ENCODE measurements at places on chromosomes 2 and 18.

- DNase-seq: no peak
These were observed 275.3 kb downstream of the RAD51AP2 start for GRCh38 chr2:17242813-17243485.

DNA sequence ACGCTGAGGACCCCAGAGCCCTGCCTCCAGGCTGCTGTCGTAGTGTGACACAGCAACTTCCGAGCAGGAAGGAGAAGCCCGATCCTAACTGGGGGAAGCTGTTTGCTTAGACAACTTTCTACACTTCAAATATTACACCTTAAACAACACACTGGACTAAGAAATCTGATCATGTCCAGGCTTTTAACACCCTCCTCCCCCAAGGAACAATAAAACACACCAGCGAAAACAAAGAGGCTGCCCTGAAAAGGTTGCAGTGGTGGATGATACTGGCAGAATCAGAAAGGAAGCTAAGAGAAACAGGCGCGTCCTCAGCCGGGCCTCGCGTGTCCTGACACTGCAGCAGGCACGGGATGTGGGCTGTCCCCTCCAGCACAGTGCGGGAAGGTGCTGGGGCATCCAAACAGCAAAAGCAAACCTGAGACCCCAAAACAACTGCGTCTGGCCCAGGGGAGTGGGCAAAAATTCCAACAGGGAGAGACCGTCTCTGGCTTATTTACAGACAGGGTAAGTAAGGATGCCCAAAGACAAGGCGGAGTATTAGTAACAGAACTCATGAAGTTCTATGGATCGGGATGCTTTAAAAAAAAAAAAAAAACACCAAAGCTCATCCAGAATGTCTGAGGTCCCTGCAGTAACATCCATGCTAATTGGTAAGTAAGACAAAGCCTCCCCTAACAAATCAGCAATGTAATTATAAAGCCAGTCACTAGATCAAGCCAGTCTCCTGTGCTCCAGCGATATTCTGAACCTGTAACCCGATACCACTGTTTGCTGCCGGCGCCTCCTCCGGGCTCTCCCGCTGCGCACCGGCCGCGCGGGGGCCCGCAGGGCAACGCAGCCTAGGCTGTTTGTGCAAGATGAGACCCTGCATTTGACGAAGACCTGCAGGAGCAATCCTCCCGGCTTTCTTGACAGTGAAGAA is 9.0 kb downstream of the SERTAD2 start:
- DNase-seq: peak; percentile 20

DNA sequence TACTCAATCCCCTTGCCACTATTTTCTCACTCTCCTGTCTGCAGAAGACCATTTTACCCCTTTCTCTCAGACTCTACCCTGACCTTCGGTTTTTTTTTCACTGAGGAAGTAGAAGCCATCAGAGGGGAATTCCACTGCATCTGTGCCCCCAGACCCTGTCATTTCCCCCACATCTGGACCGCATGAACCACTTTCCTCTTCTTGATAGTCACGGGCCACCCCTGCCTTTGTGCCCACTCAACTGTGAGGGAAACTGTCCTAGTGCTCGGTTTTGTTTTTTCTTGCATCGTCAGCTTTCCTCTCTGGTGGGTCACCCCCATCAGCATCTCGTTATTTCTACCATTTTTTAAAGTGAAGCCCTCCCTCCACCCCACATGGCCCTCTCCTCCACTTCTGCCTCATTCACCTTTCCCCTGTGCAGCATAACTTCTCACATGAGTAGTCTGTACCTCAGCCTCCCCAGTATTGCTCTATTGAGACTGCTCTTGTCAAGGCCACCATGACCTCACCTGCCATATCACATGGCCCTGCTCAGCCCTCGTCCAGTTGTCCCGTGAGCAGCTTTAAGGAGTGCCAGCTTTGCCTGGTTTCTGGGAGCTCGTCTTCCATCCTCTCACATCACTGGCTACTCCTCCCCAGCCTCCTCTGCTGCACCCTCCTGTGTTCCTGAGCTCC is 32.4 kb downstream of the TMEM87B start:
- no peak for DNase-seq

GRCh38 chr2:167411367-167411766 is 523.1 kb downstream of the XIRP2 start:
- DNase-seq: no peak

GRCh38 chr2:23361152-23361551 is 23.8 kb upstream of the KLHL29 start:
- no peak for DNase-seq

DNA sequence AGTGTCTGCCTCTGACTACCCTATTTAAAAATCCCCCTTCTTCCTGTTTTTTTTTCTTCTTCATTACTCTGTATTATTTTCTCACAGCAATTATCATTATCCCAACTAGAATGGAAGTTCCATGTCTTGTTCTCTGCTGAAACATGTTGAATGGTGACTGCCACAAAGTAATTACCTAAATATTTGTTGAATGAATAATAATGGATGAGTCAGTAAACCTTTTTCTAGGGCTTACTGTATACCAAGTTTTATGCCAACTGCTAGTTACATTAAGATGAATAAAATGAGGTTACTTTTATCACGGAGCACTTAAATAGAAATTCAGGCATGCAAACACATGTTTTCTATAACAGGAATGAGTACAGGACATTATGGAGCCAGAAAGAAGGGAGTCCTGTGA is 490.6 kb downstream of the THSD7B start:
- DNase-seq: no peak

- DNase-seq: no peak
These were observed 247.3 kb downstream of the PRKCE start for GRCh38 chr2:45898819-45899218.

DNA sequence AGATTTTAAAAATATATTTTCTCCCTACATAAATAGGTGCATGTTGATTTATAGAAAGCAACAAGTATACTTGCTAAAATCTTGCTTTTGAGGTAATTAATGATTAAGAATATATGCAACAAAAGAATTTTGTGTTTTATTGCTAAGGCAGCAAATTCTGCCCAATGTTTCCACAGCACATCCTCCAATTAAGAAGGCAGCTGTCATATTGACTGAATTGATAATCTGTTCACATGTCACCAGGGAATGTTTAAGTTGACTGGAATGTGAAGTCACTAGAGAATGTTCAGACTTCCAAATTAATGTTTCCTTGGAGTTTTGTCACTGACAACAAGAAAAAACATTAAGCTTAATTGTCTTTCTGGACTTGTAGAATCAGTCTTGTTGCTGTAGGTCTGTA is 1602.7 kb upstream of the SLC39A10 start:
- DNase-seq: no peak

DNA sequence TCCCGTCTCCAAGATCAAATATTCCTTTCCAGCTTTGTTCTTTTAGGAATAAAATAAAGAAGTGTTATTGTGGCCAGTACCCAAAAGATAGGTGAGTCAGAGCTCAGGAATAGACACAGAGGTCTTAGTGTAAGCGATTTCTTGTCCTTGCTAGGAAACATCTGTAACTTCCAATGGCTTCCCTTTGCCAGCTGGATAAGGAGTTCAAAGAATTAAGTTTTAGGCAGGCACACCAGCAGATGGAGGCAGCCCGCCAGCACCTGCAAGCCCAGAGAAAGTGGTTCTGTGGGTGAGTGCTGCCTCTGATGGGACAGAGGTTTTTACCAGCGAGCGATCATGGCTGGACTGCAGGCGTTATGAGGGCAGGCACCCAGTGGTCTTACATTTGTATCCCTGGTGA is 125.4 kb downstream of the MGAT5 start:
- no peak for DNase-seq

GRCh38 chr2:42971947-42972736 is 179.8 kb upstream of the HAAO start:
- no peak for DNase-seq

- DNase-seq: no peak
These were observed 3.5 kb upstream of the ASXL2 start for GRCh38 chr2:25881764-25882163.

- no peak for DNase-seq
These were observed 259.3 kb downstream of the PTGR3 start for GRCh38 chr18:74949611-74950010.

DNA sequence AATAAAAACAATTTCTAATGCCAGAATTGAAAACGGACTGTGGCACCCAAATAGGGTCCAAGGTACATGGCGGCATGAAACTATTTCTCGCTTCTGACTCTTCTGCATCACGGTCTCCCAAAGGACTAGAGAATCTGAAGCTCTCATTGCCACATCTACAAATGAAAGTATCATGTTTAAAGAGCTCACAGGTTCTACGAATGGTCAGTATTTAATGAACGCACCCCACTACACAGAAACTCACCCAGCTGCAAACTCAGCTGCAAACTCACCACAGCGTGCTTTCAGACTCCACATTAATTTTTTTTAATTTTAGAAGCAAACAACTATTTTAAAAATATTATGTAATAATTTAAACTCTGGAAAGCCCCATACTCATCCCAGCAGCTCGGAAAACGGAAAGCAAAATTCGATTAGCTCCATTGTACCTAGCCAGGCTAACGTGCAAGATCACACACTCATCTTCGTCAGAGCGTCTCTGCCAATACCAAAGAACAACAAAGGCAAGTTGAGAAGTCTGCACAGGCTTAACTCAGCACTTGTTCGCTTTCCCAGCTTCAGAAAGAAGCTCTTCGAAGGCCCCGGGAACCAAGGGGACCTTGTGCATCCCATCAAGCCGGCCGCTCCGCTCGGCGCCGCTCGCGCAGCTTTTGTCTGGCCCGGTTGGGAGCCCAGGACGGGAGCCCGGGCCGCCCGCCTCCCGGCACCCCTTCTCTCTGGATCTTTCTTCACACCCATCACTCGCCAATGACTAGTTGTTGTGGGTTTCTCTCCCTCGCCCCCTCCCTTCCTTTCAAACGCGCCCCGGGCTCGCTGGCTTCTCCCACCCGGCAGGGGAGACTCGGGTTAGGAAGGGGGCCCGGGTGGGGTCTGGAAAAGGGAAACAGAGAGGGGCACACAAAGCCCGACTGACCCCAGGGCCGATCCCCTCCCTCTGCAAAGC is 785 bp downstream of the CLASP1 start:
- peak; percentile 52 for DNase-seq

- DNase-seq: no peak
These were observed 453.2 kb downstream of the LPIN1 start for GRCh38 chr2:12199491-12200211.

GRCh38 chr2:187542123-187542522 is 12.1 kb downstream of the TFPI start:
- DNase-seq: no peak

- no peak for DNase-seq
These were observed 105.5 kb downstream of the CLIP4 start for GRCh38 chr2:29220506-29221270.

- DNase-seq: no peak
These were observed 24.8 kb upstream of the PTMA start for GRCh38 chr2:231683292-231684235.

DNA sequence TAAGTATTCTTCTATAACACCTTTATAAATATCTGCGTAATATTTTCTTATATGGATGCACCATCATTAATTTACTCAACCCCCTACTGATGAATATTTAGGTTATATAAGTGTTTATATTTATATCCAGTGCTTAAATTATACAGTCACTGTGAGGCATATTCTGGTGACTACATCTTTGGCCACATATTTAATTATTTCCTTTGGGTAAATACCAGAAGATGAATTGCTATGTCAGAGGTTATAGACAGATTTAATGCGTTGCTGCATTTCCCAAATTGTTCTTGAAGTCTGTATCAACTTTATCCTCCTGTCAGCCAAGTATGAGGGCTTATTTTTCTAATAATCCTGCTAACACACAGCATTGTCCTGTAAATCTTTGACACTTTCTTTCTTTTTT is 18.7 kb downstream of the DYSF start:
- DNase-seq: no peak

DNA sequence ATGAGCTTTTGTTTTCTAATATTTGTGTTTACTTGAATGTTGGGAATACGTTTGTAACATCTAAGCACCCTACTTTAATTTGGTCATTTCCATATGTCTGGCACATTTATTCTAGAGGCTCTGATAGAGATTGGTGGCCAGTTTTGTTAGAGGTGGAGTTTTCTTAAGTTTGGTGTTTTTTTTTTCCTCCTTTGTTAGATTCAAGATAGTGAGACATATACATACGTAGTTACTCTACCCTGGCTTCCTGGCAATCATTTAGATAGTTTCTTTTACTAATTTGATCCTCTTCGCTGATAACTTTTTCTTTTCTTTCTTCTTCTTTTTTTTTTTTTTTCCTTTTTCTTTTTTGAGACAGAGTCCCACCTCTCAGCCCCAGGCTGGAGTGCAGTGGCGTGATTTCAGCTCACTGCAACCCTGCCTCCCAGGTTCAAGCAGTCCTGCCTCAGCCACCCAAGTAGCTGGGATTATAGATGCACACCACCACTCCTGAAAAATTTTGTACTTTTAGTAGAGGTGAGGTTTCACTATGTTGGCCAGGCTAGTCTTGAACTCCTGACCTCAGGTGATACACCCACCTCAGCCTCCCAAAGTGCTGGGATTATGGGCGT is 26.6 kb downstream of the SMCHD1 start:
- no peak for DNase-seq

DNA sequence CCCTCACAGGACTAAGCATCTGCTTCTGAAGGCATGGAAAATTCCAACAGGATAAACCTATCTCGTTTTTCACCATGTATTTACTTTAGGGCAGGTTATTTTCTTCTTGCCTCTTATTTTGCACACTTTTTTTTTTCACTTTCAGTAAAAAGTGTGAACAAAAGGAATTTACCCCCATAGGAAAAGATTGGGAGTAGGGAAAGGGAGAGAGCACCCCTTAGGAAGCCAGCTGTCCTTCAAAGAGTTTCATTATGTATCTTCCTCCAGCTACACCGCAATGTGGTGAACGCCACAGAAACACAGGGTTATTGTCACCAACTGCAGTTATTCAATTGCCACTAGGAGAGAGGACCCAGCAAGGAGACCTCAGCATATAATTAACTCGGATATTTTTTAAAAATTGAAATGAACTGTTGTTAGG is 286.2 kb upstream of the VRK2 start:
- no peak for DNase-seq

- no peak for DNase-seq
These were observed 87.7 kb upstream of the LPIN2 start for GRCh38 chr18:3100498-3101132.
